NCI-H2081 treated with DMSO at 0.1 percent for 48 hours (cell line): ENCODE measurements at places on chromosomes 16 and 17.
A peak's percentile ranks its signal among the peaks of the same experiment; 100 is the strongest.

GRCh38 chr17:82228278-82228841 is 482 bp upstream of the SLC16A3 start:
- DNase-seq = no peak

DNA sequence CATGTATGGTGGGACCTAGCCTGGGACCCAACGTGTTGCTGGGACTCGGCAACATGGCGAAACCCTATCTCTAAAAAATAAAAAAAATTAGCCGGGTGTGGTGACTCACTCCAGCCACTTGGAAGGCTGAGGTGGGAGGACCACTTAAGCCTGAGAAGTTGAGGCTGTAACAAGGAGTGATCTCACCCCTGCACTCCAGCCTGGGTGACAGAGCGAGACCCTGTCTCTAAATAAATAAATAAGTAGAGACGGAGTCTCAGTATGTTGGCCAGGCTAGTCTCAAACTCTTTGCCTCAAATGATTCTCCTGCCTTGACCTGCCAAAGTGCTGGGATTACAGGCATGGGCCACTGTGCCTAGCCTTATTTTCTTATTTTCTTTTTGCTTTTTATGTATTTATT is 10.1 kb upstream of the CNP start:
- DNase-seq = no peak

DNA sequence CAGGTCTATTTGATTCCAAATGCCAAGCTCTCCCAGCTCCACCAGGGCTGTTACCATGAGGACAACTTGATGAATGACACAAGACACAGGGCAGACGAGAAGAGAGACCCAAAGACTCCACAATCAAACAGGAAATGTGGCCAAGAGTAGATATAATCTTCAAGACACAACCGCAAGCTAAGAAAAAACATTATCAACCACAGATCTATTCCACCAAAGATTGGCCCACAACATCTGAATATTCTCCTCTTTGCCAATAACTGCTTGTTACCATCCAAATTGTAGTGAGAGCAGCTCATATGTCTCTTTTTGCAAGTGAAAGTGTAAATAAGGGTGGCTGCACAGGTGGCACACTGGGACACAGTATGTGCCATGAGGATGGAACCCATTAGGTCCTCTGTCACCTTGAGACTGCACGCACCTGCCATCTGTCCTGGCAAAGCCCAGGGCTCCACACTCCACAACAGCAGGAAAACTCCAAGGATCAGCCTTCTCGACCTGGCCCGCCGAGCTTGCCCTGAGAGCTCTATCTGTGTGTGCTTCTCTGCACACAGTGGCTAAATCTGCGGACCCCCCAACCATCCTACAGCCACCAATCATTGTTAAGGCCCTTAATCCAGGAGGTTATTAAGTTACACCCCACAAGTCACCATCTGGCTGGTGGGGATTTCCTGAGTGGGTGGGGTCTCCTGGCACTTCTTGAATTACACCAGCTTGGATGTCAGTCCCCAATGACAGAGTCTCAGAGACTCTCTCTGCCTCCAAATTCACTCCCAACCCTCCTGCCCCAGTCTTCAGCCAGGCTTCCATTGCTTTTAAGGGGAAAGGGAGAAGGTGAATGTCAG is 50.5 kb downstream of the DYNLRB2 start:
- DNase-seq = no peak

GRCh38 chr17:76243826-76244679 is 3.8 kb upstream of the RNF157 start:
- DNase-seq = no peak

DNA sequence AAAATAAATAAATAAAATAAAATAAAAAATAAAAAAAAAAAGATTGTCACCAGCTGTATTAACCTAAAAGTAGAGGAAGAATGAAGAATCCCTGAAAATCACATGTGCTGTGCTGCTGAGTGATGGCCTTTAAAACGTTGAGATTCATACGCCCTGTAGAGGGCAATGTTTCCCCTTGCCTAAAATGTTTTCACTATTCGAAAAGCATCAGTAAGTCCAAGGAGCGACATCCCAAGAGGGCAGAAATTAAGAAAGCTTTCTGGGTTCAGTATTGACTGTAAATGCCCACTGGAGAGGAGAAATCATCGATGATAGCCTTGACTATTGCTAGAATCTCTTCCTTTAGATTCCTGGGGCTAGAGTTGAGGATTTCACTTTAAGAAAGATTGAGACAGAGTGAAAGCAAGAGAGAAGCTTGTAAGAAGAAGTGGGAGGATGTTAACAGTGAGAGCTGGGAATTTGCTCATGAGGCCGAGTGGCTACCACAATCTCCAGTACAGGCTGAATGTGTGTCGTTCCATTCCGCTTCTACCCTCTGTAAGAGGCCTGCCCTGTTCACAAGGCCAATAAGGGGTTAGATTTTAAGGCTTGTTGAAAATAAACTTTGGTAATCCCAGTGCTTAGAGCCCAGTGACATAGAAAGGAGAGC is 170.8 kb upstream of the FAM20A start:
- peak; percentile 31 for DNase-seq

GRCh38 chr17:78412403-78412802 is 34.0 kb downstream of the PGS1 start:
- DNase-seq = no peak

DNA sequence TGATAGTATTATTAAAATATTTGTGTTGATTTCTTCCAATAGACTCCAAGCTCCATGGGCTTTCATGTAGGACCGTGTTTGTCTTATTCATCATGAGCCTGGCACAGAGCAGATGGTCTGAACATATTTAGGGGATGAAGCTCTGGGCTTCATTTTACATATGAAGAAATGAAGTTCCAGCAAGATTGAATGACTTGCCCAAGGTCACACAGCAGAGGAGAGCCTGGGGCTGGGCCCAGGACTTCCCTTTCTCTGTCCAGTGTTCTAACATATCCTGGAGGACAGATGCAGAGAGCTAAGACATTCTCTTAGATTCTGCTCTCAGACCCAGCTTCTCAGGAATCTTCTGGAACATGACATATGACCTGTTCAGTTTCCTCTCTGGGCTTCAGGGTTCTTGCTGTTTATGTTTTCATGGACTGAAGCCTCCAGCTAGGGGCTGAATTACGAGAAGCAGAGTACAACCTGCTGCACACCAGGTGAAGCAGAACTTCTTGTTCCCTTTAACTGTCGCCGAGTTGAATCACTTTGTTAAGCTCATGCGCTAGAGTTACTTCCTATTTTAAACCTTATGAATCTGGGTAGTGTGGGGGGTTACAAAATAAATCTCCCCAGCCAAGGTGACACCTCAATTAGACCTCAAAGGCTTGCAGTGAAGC is 53.6 kb downstream of the GPRC5B start:
- DNase-seq = no peak

DNA sequence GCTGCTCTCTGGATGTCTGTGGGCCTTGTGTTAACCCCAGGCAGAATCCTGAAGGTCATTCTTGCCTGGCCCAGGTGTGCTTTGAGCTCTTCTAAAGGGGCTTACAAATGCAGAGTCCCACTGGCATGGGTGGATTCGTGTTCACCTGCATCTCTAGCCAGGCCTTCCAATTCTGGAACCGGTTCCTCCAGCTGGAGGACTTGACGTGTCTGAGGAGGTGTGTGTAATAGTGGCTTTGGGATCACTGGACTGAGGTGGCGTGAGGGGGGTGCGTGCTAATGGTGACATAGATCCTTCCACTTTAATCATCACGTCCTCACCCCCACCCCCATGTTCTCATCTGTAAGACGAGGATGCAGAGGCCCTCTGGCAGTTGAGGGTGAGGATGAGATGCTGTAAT is 4.8 kb downstream of the GSE1 start:
- DNase-seq = no peak

- no peak for DNase-seq
Measured at GRCh38 chr16:66428682-66429251, 1.7 kb downstream of the BEAN1 start.

DNA sequence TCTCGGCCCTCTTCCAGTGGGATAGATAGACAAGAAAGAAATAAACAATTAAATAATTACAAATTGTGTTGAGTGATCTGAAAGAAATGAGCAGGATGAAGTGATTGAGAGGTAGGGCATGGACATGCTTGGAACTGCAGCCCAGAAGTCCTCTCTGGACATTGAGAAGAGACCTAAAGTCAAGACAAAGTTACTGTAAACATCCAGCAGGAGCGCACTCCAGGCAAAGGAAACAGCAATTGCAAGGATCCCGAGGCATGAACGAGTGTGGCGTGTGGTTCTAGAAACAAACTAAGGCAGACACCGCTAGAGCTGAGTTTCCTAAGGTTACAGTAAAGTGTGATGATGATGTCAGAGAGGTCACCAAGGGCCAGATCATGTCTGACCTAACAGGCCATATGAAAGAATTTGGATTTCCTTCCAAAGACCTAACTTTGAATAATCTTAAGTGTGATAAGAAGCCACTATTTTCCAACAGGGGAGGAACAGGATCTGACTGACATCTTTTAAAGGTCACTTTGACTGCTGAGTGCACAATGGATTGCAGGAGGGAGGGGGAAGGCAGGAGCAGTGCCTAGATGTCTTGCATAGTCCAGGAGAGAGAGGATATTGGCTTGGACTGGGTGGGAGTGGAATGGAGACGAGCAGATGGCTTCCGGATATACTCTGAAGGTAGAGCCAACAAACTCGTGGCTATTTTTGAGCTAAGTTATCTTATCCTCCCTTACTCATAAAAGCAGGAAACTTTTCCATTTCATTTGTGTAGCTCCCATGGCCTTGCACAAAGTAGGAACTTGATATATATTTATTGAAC is 19.0 kb downstream of the ABCC12 start:
- DNase-seq = no peak

DNA sequence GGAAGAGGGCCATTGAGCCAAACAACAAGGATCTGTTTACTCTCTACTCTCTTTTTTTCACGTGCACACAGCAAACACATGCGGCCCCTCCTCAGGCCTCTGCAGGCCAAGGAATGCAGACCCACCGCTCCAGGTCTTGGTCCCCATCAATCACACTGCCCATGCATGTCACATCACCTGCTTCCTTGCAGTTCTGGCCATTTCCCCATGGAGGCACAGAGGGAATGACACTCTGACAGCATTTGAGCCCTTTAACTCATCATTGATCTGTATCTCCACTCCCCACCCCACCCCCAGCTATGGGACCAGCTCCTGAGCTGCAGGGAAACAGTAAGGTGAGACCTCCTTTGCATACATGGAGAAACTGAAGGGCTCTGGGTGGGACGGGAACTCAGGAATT is 45.9 kb upstream of the MEIOC start:
- no peak for DNase-seq

DNA sequence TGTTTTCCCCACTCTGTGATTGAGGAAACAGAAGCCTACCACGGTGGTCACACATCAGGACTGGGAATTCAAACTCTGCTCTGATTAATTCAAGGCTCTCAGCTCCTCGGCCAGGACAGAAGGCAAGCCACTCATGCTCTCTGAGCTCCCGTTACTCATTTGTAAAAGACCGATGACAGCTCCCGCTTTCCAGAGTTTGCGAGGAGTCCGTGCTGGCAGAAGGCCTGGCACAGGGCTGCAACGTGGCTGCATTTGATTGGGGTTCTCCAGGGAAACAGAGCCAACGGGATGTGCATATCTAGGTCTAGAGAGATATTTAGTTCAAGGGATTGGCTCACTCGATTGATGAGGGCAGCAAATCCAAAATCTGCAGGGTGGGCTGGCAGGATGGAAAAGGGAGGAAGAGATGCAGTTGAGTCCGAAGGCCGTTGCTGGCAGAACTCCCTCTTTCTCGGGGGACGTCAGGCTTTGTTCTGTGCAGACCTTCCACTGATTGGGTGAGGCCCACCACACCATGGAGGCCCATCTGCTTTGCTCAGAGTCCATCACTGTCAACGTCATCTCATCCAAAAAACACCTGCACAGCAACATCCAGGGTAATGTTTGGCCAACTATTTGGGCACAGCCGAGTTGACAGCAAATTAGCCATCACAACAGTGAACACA is 215.5 kb upstream of the RPL38 start:
- no peak for DNase-seq

DNA sequence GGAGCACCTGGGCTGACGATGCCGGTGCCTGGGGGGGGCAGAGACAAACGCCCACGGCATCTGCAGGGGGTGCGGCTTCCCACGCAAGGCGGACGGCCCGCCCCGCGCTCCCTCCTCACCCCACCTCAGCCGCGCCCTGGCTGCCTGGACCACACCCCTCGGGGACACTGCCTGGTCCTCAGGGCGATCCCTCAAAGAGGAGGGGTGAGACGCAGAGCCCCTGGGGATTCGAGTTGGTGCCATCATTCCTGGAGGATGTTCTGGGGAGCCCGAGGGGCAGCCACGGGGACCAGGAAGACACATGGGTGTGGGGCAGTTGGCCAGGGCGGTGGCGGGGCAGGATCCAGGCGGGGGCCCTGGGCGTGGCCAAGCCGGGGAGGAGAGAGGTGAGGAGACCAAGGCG is 3.9 kb downstream of the IGFALS start:
- DNase-seq = no peak

GRCh38 chr17:17408236-17408794 is 68.5 kb upstream of the MED9 start:
- no peak for DNase-seq

DNA sequence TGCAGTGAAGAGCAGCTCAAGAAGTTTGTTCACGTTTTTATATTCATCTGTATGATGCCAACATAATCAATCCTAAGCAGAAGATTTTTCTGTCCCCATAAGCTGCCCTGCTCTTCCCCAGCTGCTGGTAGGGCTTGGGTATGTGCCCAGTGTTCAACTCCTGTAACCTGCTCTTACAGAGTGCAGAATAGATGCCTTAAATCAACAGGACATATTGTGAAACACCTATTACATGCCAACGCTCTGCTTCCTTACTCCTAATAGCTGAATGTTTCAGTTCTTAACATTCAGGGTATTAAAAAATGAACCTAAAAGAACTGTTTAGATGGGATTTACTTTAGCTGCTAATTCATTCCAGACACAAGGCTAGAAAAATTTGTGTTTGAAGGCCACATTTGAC is 190.9 kb downstream of the HS3ST3A1 start:
- DNase-seq = no peak

GRCh38 chr17:42287977-42288802 is at the start of gene STAT5A:
Gene STAT5A, plus strand, starts transcription at chr17:42288498. Its CDS starts 914 bp downstream, at chr17:42289412.
- peak; percentile 29 for DNase-seq

- DNase-seq = no peak
Measured at GRCh38 chr17:50502301-50502990, 5.8 kb upstream of the MYCBPAP start.

DNA sequence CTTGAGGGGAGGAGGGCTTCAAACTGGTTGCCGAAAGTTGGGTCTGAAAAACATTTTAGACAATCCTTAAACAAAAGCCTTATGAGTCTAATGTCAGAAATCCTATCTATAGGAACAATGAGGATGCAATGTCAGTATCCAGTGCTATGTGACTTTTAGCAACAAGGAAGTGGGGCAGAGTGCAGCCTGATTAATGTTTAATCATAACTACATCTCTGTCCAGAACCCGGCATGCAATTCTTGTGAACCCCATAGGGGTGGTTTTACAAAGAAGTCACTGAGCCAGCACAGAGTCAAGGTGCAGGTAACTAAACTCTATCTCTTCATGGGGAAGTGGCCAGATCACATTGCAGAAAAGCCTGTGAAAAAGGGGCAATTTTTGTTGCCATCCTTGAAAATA is 267.5 kb downstream of the HS3ST4 start:
- no peak for DNase-seq

- no peak for DNase-seq
Measured at GRCh38 chr16:546909-547770, 13.1 kb upstream of the PRR35 start.

GRCh38 chr17:27320222-27320560 is 26.3 kb downstream of the WSB1 start:
- no peak for DNase-seq

GRCh38 chr17:43832976-43833829 is at the start of gene MPP3:
Gene MPP3, minus strand, starts transcription at chr17:43833146. Its CDS starts 1,240 bp downstream, at chr17:43831906.
- no peak for DNase-seq

GRCh38 chr17:51725185-51725584 is 433.3 kb downstream of the CA10 start:
- no peak for DNase-seq
